CD4-positive, alpha-beta T cell treated with Interleukin-17A for 4 hours (primary cell): ENCODE measurements at places on chromosomes 2 and 18.
A peak's percentile ranks its signal among the peaks of the same experiment; 100 is the strongest.

DNA sequence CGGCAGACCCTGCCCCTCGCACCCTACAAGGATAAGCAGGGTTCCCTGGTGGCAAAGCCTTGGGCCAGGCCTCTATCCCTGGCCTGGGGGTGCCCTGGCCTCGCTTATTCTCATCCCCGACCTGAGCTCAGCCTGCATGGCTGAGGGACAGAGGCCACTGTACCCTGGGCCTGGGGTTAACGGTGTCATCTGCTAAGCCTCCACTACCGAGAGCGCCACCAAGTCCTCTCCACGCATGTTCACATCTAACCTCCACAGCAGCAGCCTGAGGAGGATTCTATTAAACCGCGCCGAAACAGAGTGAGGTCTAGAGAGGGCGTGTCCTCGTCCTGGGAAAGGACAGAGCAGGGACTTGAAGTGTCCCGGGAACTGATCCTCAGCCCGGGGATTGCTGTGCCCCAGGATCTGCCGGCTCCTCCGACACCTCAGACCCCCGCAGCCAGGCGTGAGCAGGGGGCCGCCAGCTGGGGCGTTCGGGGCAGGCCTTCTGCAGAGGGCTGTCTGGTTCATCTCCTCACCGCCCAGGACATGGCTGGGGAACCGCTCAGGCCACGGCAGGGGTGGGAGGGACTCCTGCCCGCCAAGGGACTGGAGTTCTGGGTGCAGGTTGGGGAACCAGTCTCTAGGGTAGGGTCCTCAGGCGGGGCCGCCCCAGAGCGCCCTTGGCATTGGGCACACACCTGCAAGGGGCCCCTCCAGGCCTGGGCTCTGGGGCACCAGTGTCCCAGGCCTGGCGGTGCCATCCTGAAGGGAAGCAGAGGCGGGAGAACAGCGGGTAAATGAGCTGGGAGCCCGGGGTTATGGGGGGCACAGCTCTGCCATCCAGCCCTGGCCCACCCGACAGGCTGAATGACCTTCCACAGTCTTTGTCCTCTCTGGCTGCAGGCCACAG is 68.0 kb upstream of the SMAD7 start:
- no peak for DNase-seq

- no peak for DNase-seq
Measured at GRCh38 chr2:122491011-122491410, 735.6 kb downstream of the TSN start.

- DNase-seq = no peak
Measured at GRCh38 chr2:25979001-25979400, 3.3 kb downstream of the KIF3C start.

DNA sequence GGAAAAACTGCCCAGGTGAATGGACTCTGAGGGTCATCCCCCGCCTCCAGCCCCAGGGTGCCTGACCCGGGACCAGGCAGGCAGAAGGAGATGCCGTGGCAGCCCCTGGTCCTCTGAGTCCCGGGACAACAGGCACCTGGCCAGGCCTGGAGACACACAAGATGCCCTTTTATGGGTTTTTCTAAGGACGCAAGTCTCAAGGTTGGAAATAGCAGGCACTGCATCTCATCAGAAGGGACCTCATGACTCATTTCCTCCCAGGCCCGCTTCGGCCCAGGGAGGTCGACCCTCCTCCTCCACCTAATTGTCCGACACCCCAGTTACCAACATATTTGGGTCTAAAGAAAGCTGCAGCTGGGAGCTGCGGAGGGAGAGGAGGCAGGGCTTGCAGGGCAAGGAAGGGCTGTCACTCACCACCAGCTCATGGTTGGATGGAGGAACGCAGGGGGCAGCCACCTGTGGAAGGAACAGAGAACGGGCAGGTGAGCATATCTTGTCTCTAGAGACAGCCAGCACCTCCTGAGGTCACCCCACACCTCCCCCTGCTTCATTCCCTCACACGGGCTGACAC is 82.9 kb downstream of the TNS1 start:
- no peak for DNase-seq

DNA sequence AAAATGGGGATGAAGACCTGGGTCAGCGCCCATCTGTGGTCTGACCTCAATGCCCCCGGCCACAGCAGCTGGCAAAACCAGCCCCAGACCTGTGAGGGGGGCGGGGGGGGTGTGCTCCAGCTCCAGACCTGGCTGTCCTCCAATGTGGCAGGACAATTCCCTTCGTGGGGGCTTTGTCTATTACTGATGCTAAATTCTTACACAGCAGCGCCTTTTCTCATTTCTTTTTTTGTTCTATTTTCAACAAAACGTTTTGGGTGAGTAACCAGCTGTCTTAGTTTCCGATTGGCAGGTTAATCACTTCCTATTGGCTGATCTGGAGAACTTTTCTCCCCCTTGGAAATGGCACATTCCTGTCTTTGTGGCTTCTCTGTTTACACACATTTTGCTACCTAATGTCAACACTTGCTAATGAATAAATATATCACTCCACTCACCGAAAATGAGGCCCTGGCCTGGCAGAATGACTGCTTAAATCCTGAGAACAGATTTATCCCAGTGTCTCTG is 4.4 kb downstream of the SMAD7 start:
- DNase-seq = peak; percentile 0

DNA sequence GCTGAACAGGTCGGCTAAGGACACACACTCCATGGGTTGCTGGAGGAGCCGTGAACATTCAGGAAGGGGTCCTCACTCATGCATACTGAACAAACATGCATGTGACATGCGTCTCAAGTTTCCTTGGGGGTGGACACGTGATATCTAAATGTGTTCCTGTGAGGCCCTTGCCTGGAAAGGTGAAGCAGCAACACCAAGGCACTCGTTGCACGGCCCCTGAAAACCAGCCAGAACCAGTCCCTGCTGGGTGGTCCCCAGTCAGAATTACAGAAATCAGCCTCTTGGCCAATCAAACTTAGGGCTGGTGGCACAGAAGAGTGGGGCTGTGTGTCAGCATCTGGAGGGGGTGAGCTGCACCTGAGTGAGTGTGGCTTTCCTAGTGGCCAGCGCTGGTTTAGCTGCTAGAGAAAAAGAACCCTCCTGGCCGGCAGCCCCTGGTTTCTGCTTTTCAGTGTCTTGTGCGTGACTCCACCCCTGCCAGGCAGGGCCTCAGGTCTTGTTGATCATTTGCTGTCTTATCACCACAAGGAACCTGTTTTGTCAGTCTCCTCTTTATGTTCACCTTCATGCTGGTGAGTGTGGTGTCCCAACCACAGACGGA is 3.2 kb upstream of the AQP12B start:
- DNase-seq = no peak

DNA sequence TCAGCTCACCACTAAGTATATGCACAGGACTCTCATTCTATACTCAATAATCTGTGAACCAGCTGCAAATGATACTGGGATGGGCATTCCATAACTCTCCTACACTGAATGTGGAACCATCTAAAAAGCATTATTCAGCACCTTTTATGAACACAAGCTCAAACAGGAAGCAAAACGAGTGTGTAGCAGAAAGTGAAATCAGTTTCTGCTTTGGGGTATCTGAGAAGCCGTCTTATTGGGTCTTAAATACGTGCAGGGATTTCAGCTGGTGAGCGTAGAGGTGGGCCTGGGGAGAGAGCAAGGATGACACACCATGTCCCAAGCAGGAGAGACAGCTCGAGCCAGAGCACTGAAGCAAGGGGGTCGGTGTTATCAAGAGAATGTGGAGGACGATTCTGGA is 120.0 kb upstream of the TTN start:
- DNase-seq = no peak

- no peak for DNase-seq
Measured at GRCh38 chr2:7604456-7604855, 687.2 kb downstream of the RNF144A start.

- no peak for DNase-seq
Measured at GRCh38 chr2:28642796-28643195, 108.8 kb upstream of the PPP1CB start.

DNA sequence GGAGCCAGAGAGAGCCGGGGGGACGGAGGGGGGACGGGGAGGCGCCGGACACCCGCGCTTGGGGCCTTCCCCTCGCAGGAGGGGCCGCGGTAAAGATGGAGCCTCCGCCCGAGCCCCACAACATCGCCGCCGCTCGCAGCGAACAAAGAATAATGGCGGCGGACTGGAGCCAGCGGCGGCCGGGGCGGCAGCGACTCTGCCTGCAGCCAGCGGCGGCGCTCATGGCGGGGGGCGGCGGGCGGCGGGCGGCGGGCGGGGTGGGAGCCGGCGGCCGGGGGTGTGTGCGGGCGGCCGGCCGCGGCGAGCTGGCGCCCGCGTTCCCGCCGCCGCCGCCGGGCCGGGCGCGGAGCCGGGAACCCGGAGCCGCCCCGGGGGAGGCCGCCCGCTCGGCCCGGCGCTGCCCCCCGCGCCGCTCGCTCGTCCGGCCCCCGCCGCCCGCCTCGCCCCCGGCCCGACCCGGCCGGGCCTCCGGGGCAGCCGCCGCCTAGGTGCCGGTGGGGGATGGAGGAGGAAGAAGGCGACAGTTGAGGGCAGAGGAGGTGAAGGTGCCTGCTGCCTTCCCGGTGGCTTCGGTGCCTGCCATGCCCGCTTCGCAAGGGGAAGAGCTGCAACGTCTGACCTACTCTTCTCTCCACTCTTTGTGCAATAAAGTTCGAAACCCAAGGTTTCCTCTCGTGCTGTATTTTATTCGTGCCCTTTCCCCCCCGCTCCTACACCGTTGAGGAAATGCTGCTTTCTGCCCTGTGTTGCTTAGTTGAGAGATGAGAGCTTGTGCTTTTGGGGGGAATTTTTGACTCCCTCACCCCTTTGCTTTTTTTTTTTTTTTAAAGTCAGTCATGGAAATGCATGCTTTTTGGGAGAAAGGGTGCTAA is 634 bp downstream of the CREB1 start:
- DNase-seq = peak; percentile 63

DNA sequence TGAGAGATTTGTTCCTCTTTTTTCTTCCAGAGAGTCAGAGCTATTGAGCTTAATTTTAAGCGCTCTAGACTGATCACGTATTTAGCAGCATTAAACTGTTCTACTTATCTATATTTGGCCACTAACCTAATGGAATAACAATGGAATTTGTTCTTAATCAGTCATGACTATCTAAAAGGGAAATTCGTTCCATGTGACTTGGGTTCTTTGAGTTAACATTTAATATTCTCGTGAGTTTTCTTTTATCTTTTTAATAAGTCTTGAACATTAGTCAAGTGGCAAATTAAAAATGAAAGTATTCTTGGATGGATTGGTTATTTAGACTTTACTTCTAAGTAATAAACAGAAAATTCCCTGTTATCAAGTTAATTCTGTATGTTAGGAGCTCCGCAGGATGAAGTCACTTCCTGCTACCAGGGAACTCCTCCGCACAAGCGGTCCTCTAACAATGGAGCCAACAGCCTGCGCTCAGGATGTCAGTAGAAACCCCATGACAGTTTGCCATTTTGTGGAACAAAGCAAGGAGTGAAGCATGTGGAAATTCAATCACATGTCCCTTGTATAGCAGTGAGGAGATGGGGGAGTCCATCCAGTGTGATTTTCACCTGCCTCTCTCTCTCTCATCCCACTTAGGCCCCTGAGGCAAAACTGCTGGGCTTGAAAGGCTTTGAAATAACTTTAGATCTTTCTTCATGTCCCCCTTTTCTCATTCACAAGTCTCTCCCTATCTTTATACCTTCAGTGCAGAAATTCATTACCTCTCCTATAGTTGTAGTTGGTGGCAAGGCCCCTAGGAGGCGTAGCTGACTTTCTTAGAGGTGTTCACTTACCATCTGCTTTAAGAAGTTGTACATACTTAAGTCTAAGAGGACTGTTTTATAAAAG is 138.1 kb downstream of the WDR7 start:
- DNase-seq = peak; percentile 3

DNA sequence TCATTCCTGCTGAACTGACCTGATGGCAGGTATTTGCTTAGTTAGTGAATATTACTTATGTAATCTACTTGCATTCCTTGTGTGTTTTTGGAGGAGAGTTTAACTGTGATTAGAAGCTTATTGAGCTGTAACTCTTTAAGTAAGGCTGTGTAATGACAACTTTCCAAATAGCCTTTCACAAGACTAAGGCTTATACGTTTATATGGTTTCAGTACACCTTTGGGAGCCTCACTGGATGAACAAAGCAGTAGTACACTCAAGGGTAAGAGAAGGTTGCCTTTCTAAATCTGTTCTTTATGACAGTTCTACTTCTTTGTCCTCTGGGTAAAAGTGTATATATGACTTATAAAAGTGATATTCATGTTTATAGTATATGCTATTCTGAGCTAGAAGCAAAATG is 4.3 kb downstream of the ITPRID2 start:
- DNase-seq = no peak

GRCh38 chr2:236177967-236178889 is 10.0 kb upstream of the GBX2 start:
- no peak for DNase-seq

- peak; percentile 60 for DNase-seq
Measured at GRCh38 chr2:173884025-173884802, 81.0 kb downstream of the SP3 start.

- no peak for DNase-seq
Measured at GRCh38 chr18:71001597-71001996, 712.8 kb downstream of the SOCS6 start.

DNA sequence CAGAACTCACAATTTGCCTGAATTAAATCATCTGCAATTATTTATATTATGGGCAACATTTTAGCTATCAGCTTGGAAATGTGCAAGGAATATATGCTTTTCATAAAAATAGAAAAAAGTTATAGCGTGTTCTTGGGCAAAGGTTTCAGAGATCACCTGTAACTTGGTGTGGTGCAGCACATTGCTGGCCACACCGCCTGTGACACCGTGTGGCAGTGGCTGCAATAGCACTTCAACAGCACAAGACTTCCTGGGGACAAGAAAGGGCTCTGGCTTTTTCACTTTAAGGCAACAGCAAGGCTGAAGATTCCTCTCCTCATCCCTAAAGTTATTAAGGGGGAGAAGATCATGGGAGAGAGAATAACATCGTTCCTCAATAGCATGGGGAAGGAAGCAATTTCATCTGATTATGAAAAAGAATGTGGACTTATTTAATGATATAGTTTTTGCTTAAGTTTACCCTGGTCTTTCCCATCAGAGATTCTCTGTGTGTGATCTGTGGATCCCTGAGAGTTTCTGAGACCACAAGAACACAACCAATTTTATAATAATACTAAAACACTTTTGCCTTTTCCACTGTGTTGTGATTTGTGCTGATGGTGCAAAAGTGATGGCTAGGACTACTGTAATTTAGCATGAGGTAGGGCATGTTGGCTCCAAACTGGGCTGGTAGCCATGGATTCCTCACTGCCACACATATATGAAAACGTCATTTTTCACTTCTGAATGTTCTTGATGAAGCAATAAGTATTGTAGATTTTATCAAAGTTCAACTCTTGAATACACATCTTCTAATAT is 15.0 kb upstream of the SERPINB3 start:
- DNase-seq = no peak
